Fibroblast of villous mesenchyme (primary cell): ENCODE measurements at places on chromosomes 7 and 10. TPM values are rescaled to one million over a fixed set of nuclear protein-coding genes. Genes with fewer than 3 reads are reported as not detected.

DNA sequence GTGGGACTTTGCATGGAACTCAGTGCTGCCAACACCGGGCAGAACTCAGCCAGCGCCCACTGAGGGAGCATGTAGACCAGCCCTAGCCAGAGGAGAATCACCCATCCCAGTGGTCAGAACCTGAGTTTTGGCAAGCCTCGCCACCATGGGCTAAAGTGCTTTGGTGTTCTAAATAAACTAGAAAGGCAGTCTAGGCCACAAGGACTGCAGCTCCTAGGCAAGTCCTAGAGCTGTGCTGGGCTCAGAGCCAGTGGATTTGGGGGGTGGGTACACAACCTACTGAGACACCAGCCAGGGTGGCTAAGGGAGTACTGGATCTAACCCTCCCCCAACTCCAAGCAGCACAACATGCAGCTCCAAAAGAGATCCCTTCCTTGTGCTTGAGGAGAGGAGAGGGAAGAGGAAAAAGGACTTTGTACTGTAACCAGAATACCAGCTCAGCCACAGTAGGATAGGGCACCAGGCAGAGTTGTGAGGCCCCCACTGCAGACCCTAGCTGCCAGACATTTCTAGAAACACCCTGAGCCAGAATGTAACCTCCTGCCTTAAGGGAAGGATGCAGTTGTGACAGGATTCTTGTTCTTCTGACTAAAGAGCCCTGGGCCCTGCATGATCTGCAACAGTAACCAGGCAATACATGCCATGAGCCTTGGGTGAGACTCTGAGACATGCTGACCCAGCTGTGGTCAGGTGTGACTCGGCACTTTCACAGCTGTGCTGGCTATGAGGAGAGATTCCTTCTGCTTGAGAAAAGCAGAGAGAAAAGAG lies 24.4 kb downstream of the GSDME start:
- DNase-seq, result peak; percentile 60

DNA sequence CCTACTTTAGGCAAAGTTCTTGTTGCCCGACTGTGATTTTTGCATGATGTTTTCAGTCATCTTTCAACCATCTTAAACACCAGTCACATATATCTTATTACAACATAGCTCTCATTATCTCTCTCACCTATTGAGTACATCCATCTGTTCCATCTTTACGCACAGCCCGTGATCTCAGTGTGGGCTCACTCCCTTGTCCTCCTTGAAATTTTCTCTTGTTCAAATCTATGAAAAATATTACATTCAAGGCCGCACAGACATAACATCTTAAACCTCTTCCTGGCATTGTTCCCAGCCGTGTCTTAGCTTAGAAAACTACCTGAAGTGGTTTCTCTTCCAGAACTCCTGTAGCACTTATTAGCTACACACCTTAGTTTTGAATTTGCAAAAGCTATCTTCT lies 32.6 kb downstream of the NET1 start:
- DNase-seq, result no peak

DNA sequence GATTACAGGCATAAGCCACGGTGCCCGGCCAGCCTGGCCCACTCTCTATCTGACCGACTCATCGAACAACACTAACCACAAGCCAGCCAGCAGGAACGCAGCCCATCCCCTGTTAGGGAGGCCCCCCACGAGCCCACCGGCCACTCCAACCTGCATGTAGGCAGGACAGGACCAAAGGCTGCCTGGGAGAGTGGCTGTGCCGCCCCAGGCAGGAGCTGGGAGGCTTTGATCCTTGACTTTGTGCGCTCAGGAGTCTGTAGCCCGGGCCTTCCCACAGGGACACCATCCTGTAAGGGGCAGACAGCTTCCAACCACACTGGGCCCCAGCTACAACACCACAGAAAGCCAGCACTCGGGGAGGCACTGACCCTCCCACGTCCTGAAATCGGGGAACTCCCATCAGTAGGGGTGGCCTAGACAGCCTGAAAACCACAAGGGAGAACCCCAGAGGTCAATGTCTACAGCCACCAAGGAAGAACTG lies 29.4 kb downstream of the GRID1 start:
- DNase-seq, result no peak

The VWA2 gene
- total RNA-seq, result under 0.01 TPM in 1 of 2 replicates, not detected in the other

The CPSF4 gene
- total RNA-seq, result 33.8 and 38.4 TPM in 2 replicates

The WDFY4 gene
- not detected in 2 replicates for total RNA-seq
